Dermis blood vessel endothelial cell (primary cell): ENCODE measurements at places on chromosomes 12 and 14. TPM values are rescaled to one million over a fixed set of nuclear protein-coding genes. Genes with fewer than 3 reads are reported as not detected.

The MUCL1 gene
- total RNA-seq, result not detected in 2 replicates

The TAS2R8 gene
- total RNA-seq, result not detected in 2 replicates

The IFT43 gene
- 18.6 and 28.4 TPM in 2 replicates for total RNA-seq

The CPSF2 gene
- total RNA-seq, result 47.8 and 93.6 TPM in 2 replicates

The RNASE1 gene
- total RNA-seq, result 28.6 and 64.0 TPM in 2 replicates

The IFI27 gene
- total RNA-seq, result 75.5 and 375 TPM in 2 replicates

The TMPRSS12 gene
- not detected in 2 replicates for total RNA-seq

The LGR5 gene
- total RNA-seq, result not detected in 2 replicates

The PAH gene
- total RNA-seq, result not detected in 2 replicates

The PLEKHD1 gene
- under 0.01 TPM in 1 of 2 replicates, not detected in the other for total RNA-seq

The RILPL2 gene
- total RNA-seq, result 3.8 and 4.1 TPM in 2 replicates

The GPD1 gene
- total RNA-seq, result not detected in 2 replicates

The ABHD4 gene
- 14.3 and 19.3 TPM in 2 replicates for total RNA-seq

The CELA1 gene
- total RNA-seq, result not detected in 2 replicates

The PIANP gene
- total RNA-seq, result not detected in 2 replicates

The RPL10L gene
- total RNA-seq, result not detected in 2 replicates

The SLCO1B1 gene
- total RNA-seq, result not detected in 2 replicates

The FOXG1 gene
- not detected in 2 replicates for total RNA-seq

The AQP5 gene
- 0.47 and 1.4 TPM in 2 replicates for total RNA-seq

The ABCC9 gene
- total RNA-seq, result 0.05 and 0.17 TPM in 2 replicates

The RPGRIP1 gene
- 0.33 TPM in 1 of 2 replicates, not detected in the other for total RNA-seq

The PPHLN1 gene
- 99.5 and 101 TPM in 2 replicates for total RNA-seq

The WSB2 gene
- total RNA-seq, result 99.0 and 102 TPM in 2 replicates

The MAP3K9 gene
- total RNA-seq, result 0.14 and 0.68 TPM in 2 replicates

The NTN4 gene
- total RNA-seq, result 469 and 711 TPM in 2 replicates
